ENCODE measurements at places on chromosomes 6 and 20.

DNA sequence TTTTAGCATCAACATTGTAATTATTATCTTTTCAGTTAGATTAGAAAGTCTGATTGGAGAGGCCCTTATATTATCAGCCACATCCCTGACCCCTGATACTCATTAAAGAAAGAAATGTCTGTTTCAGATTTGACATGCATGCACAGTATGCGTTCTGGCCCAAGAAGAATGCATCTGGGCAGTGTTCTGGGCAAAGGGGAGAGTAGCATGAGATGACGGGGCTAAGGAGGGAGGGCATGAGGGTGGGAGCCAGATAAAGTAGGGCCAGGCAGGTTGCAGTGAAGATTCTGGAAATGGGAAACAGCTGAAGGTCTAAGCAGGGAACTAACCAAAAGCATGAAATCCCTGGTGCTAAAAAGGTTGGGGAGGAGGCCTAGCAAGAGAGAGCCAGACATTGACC is 7.3 kb downstream of the SAYSD1 start:
- no peak overlapping the region for H3K4me3 ChIP-seq
- DNase-seq, result no peak
- peaks cover 11% of the 10 kb centered on the region for H3K36me3 ChIP-seq
- no peaks in the 10 kb centered on the region for H3K27me3 ChIP-seq

DNA sequence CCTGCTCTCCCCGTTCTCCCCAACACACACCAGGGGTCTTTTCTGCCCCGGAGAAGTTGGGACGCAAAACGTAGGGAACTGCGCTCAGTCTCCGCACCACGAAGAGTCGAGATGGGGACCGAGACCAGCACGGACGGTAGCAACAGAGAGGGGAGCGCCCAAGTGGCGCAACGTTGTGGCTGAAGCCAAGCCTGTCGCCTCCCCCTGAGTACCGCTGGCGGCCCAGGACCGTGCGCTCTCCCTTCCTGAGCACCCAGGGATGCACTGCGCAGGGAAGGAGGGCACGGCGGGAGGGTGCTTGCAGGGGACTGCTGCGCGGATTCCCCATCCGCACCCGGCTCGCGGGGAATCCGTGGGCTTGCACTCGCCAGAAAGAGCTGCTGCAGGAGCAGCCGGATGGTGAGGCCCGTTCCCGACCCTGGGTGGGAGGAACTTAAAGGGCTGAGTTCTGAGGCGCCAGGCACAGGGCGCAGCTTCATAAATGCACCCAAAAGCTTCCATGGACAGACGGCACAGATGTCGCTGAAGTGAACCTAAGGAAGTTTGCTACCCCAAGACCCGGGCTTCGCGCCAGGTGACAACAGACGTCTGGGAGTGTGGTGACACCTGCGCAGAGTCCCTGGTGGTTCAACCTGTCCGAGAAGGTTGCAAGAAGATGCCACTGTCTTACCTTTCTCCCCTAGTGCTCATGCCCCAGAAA is 178.7 kb downstream of the TBXT start:
- no peak overlapping the region for H3K4me3 ChIP-seq
- no peaks in the 10 kb centered on the region for H3K4me1 ChIP-seq
- no peak for DNase-seq
- no peaks in the 10 kb centered on the region for H3K36me3 ChIP-seq
- H3K27ac ChIP-seq, result no peak overlapping the region

- DNase-seq, result no peak
- no peak overlapping the region for H3K4me3 ChIP-seq
- H3K27ac ChIP-seq, result no peak overlapping the region
- no peaks in the 10 kb centered on the region for H3K36me3 ChIP-seq
Measured at GRCh38 chr6:40545954-40546353, 41.2 kb downstream of the LRFN2 start.

DNA sequence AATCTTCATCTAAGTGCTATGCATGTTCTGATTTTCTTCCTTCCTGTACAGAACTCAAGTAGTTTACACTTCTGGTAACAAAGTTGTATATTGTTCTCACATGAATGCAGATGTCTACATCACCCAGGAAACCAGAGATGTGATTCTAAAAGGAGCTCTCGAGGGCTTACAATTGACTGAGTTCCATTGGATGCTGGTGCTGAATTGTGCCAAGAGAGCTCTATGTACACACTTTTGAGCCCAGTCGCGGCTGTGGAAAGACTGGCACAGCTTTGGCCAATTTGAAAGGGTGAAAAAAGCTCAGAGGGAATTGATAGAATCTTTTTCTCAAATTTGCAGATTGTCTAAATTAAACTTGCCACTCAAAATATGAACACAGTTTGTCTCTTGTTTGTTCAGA is 340.7 kb downstream of the LMBRD1 start:
- no peaks in the 10 kb centered on the region for H3K36me3 ChIP-seq
- no peak overlapping the region for H3K4me3 ChIP-seq
- H3K27ac ChIP-seq, result no peak overlapping the region
- no peaks in the 10 kb centered on the region for H3K4me1 ChIP-seq
- DNase-seq, result no peak

DNA sequence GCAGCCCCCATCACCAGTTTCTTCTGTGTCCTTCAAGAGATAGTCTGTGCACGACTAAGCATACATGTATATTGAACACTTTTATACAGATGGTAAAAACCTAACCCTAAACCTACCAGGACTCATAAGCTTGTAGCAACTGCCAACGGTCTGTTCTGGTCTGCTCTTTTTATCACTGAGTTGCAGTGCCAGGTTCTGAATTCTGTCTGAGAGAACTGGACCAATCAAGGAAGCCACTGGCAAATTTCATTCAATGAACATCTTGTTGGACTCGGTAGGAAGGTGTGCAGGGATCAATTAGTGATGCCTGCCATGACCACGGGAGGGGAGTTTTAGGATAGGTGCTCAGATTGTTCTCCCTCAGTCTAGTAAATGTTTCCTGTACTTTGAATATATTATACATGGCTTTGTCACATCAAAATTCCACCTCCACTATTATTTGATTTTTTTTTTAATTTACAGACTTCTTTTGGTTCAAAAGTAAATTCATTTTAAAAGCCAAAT is 146.8 kb downstream of the EYA2 start:
- peaks cover 16% of the 10 kb centered on the region for H3K4me1 ChIP-seq
- H3K27ac ChIP-seq, result no peak overlapping the region
- H3K27me3 ChIP-seq, result peaks cover 6% of the 10 kb centered on the region
- no peak for DNase-seq

DNA sequence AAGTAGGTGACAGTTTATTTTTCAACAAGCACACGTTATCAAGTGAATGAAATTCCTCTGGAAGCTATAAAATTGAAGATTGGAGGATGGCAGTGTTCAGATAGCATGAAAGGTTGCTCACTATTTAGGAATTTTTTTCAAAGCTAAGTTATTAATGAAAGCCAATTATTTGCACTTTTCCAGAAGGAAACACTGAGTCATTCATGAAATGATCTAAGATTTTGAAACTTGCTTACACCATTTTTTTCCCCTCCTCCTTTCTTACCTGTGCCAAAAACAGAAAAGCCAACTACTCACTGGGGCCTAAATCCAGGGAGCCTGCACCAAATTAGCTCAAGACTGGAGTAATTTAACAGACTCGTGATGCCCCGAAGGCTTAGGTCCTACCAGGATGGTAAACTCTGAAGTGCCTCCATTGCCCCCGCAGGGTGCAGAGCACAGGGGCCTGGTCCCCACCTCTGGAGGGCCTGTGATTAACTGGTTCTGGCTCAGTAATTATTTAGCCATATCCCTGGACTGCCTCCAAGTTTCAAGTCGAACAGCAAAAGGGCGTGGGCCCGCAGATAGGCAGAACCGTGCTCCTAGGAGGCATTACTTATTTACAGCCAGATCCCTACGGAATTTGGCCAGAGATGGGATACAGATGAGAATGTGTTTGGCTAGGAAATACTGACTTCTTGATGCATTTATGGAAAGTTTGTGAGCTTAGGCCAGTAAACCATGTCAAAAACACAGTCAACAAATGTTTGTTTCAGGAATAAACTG is 28.0 kb upstream of the ZNF217 start:
- no peaks in the 10 kb centered on the region for H3K27me3 ChIP-seq
- peak overlapping the region; percentile 95 for H3K27ac ChIP-seq
- no peak overlapping the region for H3K4me3 ChIP-seq
- H3K4me1 ChIP-seq, result peaks cover 32% of the 10 kb centered on the region
- no peaks in the 10 kb centered on the region for H3K36me3 ChIP-seq
- DNase-seq, result peak; percentile 65

- H3K4me1 ChIP-seq, result no peaks in the 10 kb centered on the region
- no peak overlapping the region for H3K4me3 ChIP-seq
- no peak overlapping the region for H3K27ac ChIP-seq
- H3K27me3 ChIP-seq, result peaks cover 3% of the 10 kb centered on the region
- DNase-seq, result no peak
Measured at GRCh38 chr20:63433351-63433750, 39.1 kb downstream of the KCNQ2 start.

DNA sequence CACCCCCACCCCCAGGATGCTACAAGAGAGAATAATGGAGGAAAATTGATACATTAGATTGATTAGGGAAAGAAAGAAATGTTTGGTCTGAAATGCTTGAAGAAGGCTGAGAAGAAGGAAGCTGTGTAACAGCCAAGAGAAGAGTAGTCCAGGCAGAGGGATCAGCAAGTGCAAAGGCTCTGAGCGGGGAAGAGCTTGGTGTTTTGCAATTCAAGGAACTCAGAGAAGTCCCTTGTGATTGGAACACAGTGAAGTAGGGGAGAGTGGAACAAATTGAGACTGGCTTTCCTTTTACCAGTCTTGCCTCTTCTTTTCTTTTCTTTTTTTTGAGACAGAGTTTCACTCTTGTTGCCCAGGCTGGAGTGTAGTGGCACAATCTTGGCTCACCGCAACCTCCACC is 76.6 kb upstream of the CHD6 start:
- peaks cover 29% of the 10 kb centered on the region for H3K4me1 ChIP-seq
- peak overlapping the region; percentile 93 for H3K27ac ChIP-seq
- no peaks in the 10 kb centered on the region for H3K36me3 ChIP-seq
- DNase-seq, result peak; percentile 41
- H3K4me3 ChIP-seq, result no peak overlapping the region

- no peaks in the 10 kb centered on the region for H3K36me3 ChIP-seq
- H3K27me3 ChIP-seq, result peaks cover 87% of the 10 kb centered on the region
- DNase-seq, result no peak
- no peak overlapping the region for H3K27ac ChIP-seq
- peaks cover 21% of the 10 kb centered on the region for H3K4me1 ChIP-seq
Measured at GRCh38 chr20:64210656-64211369, 44.7 kb upstream of the PCMTD2 start.

- H3K4me3 ChIP-seq, result no peak overlapping the region
- no peaks in the 10 kb centered on the region for H3K27me3 ChIP-seq
- no peak overlapping the region for H3K27ac ChIP-seq
- DNase-seq, result no peak
- H3K4me1 ChIP-seq, result no peaks in the 10 kb centered on the region
- no peaks in the 10 kb centered on the region for H3K36me3 ChIP-seq
Measured at GRCh38 chr6:113528111-113528510, 329.0 kb upstream of the MARCKS start.

GRCh38 chr6:41502917-41503671 is 43.1 kb upstream of the FOXP4 start:
- H3K4me1 ChIP-seq, result peaks cover 17% of the 10 kb centered on the region
- peaks cover 27% of the 10 kb centered on the region for H3K27me3 ChIP-seq
- no peak for DNase-seq
- no peak overlapping the region for H3K27ac ChIP-seq

- H3K36me3 ChIP-seq, result no peaks in the 10 kb centered on the region
- DNase-seq, result no peak
- H3K27me3 ChIP-seq, result no peaks in the 10 kb centered on the region
- H3K4me3 ChIP-seq, result no peak overlapping the region
Measured at GRCh38 chr6:2861060-2861821, 19.6 kb upstream of the SERPINB1 start.

DNA sequence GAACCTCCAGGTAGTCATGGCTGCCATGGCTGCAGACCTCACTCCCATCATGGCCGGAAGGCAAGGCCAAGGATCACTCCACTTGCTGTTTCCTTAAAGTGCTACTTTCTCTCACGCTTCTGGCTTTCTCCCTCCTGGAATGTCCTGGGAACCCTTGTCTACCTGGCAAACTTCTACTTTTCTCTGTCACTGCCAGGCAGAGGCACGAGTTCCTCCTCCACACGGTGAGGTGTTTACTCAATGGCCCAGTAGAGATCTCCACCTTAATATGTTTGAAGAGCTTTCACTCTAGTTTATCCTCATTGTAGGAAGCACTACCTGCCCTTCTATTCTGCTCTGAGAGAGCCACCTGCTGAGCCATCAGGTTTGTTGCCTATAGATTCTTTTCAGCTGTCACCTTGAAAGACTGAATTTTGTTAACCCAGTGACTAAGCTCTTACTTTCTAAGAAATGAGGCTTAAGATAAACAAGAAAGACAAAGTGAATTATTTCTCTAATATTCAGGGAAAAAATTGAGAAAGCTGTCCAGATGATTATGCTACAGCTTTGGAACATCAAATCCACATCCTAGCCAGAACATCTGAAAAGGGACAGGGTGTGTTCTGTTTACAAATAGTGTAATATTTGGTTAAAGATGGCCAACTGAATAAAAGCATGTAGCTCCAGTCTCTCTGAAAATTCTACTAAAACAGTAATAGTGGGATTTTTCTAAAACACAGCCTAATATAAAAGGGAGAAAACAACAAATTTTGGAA is 54.9 kb downstream of the PLAGL1 start:
- DNase-seq, result no peak
- H3K36me3 ChIP-seq, result no peaks in the 10 kb centered on the region
- H3K4me1 ChIP-seq, result no peaks in the 10 kb centered on the region
- H3K4me3 ChIP-seq, result no peak overlapping the region

- H3K4me3 ChIP-seq, result no peak overlapping the region
- no peak overlapping the region for H3K27ac ChIP-seq
- peaks cover 9% of the 10 kb centered on the region for H3K4me1 ChIP-seq
- H3K36me3 ChIP-seq, result no peaks in the 10 kb centered on the region
Measured at GRCh38 chr20:37956107-37956585, 53.2 kb downstream of the VSTM2L start.

DNA sequence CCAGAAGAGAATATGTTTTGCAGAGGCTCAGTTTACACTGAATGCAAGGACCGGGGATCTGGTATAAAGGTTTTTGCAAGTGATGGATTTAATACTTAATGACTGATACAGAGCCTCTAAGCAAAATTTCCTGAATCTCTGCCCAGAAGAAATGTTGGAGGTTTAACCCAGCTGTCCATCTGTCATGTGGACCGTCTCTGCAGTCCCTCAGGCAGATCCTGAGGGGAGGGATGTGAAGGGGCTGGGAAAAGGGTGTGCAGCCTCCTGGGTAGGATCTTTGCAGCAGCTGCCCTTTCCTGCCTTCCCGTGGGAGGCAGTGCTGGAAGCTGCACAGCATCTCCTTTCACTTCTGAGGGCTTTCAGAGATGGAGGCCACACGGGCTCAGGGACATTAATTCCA is 207.0 kb downstream of the SLC24A3 start:
- H3K36me3 ChIP-seq, result no peaks in the 10 kb centered on the region
- no peaks in the 10 kb centered on the region for H3K27me3 ChIP-seq
- no peak overlapping the region for H3K27ac ChIP-seq
- no peak for DNase-seq
- H3K4me1 ChIP-seq, result no peaks in the 10 kb centered on the region

GRCh38 chr20:1637755-1638154 is 17.9 kb upstream of the SIRPB1 start:
- H3K36me3 ChIP-seq, result no peaks in the 10 kb centered on the region
- no peak overlapping the region for H3K27ac ChIP-seq
- no peaks in the 10 kb centered on the region for H3K4me1 ChIP-seq

- DNase-seq, result no peak
- no peak overlapping the region for H3K27ac ChIP-seq
- H3K4me1 ChIP-seq, result no peaks in the 10 kb centered on the region
- peaks cover 18% of the 10 kb centered on the region for H3K27me3 ChIP-seq
- no peaks in the 10 kb centered on the region for H3K36me3 ChIP-seq
Measured at GRCh38 chr20:19890445-19891051, 126.6 kb upstream of the NAA20 start.

- H3K27me3 ChIP-seq, result peaks cover 37% of the 10 kb centered on the region
- H3K36me3 ChIP-seq, result no peaks in the 10 kb centered on the region
- H3K4me1 ChIP-seq, result no peaks in the 10 kb centered on the region
- no peak for DNase-seq
- H3K27ac ChIP-seq, result no peak overlapping the region
Measured at GRCh38 chr6:3894590-3895311, 45.6 kb downstream of the FAM50B start.

Measured in K562 (cell line).